ENCODE measurements at places on chromosomes 3 and 15.

DNA sequence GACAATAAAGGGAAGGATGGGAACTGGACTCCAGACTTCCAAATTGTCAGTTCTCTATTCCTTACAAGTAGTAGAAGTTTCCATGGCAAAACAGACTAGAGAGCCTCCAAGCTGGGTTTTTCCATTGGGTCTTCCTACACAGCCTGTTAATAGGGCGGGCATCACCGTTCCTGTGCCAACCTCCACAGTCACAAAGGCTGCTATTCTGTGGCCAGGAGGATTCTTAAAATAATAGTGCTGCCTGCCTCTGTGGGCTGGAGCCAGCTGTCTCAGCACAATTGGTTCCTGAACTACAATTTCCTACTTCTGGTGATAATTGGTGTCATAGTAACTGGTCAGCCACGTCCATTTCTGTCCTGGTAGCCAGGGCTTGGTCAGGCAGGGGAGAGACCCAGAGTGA is 38.6 kb downstream of the LYZL4 start:
- no peak for DNase-seq

DNA sequence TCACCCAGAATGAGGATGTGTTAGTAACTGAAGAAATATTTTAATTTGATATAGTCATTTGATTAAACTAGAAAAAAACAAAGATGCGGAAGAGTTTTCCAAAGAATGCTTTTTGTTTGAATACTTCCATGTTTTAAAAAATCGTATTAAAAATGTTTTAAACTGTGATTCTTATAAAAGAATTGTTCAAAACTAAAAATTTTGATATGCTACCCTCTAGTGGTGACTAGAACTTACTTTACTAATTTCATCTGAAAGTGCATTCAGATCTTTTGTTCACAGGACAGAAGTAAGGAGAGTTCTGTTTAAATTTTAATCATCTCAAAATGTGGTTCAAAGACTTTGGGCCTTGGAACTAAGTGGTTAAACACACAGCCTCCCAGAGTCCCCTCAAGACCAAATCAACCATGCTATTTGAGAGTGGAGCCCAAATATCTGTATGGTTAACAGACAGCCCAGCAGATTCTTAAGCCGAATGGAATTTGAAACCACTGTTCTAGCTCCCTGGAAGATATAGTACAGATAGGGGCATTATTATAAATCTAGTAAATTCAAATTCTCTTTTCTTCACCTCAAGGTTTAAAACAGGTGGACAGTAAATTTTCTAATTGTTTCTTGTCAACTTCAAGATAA is 45.2 kb upstream of the SYNPR start:
- no peak for DNase-seq

DNA sequence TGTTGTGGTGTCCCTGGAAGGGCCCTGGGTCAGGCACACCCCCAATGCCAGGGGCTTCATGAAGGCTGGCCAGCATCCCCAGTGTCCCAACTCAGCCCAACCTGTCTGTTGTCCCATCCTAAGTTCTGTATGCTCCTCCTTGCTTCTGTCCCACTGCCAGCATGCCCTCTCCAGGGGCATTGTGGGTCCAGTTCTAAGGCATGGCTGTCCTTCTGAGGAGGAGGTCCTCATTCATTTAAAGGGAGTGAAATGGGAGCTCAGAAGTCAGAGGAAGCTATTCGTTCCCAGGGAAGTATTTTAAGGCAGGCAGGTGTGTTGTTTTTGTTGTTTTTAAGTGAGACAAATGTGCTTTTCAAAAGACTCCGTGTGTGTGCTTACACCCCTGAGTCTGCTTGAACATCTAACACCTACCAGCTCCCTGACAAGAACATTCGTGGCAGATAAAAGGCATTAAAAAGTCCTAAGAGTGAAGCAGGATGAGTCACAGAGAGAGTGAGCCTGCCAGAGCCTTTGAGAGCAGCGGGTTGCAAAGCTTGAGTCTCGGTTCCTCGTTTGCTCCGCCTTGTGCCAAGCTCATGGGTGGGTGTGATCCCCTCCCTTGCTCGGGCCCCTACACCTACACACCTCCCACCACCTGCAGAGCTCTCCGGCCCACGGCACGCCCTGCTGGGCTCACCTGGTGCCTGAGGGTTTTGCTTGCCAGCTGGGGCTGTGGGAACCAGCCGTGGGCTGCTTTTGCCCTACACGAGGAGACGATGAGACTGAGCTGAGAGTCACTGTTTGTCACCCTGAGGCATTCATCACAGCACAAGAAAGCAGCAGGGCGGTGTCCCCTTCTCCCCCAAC is 183.4 kb upstream of the TOPAZ1 start:
- DNase-seq: peak; percentile 61

- DNase-seq: no peak
These were observed 95.0 kb upstream of the GALNT15 start for GRCh38 chr3:16079519-16079918.

DNA sequence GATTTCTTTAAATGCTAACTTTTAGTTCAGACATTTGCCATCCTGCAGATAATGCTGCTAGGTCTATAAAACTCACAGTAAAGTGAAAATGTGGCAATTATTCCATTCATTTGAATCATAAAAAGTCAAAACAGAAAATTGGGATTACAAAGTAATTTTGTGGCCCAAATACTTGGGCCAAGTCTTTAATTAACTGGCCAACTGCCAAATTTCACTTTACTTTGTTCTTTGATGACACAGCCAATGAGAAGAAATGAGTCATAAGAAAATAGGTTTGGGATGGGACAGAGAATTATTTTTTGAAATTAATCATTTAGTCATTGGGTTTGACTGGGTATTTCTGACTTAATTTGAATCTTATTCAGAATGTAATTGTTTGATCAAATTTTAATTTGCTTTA is 89.8 kb upstream of the SLC2A2 start:
- DNase-seq: no peak

- DNase-seq: no peak
These were observed 51.6 kb upstream of the CMTM8 start for GRCh38 chr3:32186876-32187275.

GRCh38 chr3:53255423-53255774 is 423 bp downstream of the TKT start:
- peak; percentile 61 for DNase-seq

GRCh38 chr15:47792231-47792630 is 74.9 kb downstream of the SEMA6D start:
- DNase-seq: no peak

GRCh38 chr15:79179108-79179561 is 88.6 kb upstream of the RASGRF1 start:
- no peak for DNase-seq

DNA sequence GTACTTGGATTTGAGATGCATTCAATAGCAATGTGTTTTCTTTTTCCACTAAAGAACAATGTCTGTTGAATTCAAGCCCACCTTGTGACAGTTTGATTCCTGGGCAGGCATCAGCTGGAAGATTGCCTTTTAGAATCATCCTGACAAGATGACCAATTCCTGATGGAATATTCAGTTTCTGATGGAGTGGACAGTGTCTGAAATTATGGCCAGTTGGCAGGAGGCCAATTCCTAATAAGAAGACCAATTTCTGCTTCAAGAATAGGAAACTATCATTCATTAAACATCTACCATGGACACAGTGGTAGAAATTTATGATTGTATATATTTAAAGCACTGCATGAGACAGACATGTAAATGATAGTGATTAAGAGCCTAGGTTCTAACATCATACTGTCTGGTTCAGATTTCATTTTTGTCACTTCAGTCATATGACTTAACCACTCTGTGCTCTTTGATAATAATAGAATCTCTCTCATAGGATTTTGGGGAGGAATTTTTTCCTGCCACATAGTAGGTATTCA is 133.6 kb downstream of the CLSTN2 start:
- DNase-seq: no peak

DNA sequence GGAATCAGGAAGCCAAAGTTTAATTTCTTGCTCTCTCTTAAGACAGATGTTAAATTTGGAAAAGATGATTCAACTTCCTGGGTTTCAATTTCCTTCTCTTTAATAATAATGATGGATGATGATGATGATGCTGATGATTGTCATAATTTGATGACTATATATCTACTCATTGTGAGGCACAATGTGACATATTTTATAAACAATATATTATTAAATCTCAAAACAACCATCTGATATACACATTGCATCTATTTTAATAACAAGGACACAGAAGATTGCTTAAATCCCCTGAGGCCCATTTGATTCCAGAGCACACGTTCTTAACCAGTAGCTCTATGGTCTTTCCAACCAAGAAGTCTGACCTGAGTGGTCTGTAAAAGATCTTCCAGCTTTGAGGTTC is 124.0 kb downstream of the CNTN6 start:
- DNase-seq: no peak

GRCh38 chr3:171039674-171040073 is 13.2 kb upstream of the SLC2A2 start:
- no peak for DNase-seq

GRCh38 chr15:36484038-36484778 is 95.2 kb upstream of the CDIN1 start:
- DNase-seq: no peak

- no peak for DNase-seq
These were observed 11.6 kb downstream of the IGF2BP2 start for GRCh38 chr3:185813205-185813604.

GRCh38 chr15:56342653-56343052 is 22.6 kb upstream of the TEX9 start:
- no peak for DNase-seq

GRCh38 chr3:194773216-194773615 is 87.5 kb downstream of the FAM43A start:
- no peak for DNase-seq

DNA sequence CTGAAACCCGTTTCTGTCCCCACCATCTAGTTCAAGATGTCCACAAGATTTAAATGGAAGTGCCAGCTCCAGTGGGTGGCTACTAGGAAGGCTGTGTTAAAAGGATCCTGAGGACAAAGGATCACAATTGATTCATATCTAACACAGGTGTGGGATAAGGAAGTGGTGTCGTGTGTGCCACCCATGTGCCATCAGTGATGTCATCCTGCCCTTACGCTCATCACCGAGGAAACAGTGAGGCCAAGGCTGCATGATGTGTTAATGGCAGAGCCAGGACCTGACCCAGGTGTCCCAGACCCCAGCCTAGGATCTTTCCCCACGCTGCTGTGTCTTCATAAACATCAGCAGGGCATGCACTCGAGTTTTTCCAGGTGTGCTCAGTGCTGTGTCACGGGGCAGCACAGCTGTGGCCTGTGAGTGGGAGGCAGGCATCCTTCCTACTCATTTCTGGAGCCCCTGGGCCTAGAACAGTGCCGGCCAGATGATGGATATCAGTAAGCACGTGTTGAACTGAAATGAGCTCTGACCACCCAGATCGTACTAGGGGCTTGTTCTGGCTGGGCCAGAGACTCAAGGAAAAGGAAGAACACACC is 10.6 kb upstream of the TGM5 start:
- DNase-seq: no peak

- DNase-seq: no peak
These were observed 205.3 kb upstream of the LINGO1 start for GRCh38 chr15:77838061-77838460.

DNA sequence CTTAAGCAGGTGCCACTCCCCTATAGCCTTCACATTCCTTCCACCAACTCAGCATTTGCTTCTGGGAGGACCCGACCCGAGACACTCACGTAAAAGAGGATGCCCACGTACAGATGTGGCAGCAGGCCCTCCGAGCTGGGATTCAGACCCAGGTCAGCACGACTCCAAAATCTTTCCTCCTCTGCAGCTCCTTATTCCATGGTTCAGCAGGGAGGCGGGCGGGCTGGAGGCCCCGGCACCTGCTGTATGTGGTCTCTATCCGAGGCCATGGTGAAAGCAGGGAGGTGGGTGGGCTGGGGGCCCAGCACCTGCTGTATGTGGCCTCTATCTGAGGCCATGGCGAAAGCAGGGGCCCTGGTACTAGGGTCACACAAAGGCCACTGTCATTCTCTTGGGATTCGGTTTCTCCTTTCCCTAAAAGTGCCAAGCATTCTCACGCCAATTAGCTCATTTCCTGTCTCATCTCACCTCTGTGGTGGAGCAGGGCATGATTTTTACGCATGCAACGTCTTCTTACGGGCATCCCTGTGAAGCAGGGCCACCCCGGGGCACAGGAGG is 5.9 kb upstream of the MUC4 start:
- DNase-seq: no peak

DNA sequence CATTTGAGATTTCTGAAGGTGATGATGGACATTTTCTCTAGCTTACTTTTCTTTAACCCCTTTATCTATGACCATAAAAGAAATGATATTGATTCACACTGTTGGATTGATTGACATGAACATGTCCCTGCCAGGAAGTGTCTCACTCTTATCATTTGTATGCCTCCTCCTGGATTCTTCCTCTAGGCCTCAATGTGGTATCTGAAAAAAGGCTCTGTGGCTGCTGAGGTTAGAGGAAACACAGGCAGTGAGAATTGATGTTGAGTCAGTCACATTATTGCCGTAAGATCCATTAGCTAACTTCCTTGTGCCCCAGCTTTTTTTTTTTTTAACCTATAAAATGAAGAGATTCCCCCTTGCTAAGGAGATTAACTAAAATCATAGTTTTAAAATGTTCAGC is 8.0 kb upstream of the THRB start:
- peak; percentile 15 for DNase-seq

- no peak for DNase-seq
These were observed 21.1 kb downstream of the C3orf70 start for GRCh38 chr3:185131602-185132256.

GRCh38 chr15:68154923-68155559 is 50.1 kb downstream of the CALML4 start:
- peak; percentile 24 for DNase-seq

- peak; percentile 69 for DNase-seq
These were observed 1.1 kb upstream of the CSK start for GRCh38 chr15:74780523-74781430.

GRCh38 chr3:142866841-142867631 is 21.8 kb downstream of the PCOLCE2 start:
- DNase-seq: no peak

GRCh38 chr3:50853936-50854335 is 179.2 kb downstream of the DOCK3 start:
- DNase-seq: no peak

- no peak for DNase-seq
These were observed 27.0 kb downstream of the SUCNR1 start for GRCh38 chr3:151900460-151900859.

DNA sequence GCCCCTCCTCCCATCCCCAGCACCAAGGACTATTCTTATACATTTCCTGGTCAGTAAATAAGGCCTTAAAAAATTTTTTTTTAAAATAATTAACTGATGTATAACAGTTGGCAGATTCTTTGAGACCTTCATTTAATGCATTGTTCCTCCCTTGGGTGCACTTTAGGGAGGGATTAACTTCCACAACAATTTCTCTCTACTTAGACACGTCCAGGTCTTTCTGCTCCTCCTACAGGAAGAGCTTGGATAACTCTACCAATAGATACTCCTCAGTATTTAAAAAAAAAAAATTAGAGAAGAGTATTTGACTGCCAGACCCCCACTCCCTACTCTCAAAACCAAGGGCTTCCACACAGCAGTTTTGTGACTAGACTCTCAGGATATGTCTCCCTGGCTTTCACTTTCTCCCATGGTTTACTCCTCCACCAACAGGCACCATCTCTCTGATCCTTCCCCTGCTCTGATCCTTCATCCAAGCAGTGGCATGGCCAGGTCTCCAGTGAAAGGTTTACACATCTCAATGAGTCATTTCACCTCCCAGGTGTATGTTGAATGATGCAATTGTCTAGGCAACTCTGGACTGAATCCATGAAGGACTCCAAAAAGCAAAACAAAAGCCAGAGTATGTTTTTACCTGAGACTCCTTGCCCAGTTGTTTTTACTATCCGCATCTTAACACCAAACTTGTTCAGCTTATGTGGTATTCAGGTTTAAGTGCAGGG is 7.4 kb downstream of the ZIC4 start:
- DNase-seq: no peak

All from activated CD4-positive, alpha-beta T cell treated with anti-CD3 and anti-CD28 coated beads for 36 hours (primary cell).